ENCODE measurements at places on chromosomes 11 and 22. TPM values are rescaled to one million over a fixed set of nuclear protein-coding genes. Genes with fewer than 3 reads are reported as not detected.

Gene NXPE1
- total RNA-seq = not detected

Gene B4GAT1
- 18.1 TPM for total RNA-seq

Gene C22orf23
- not detected for total RNA-seq

Gene RIC3
- total RNA-seq = 1.4 TPM

Gene ANO1
- total RNA-seq = 1.1 TPM

Gene SLC25A45
- total RNA-seq = 12.5 TPM

Gene RELT
- 11.1 TPM for total RNA-seq

Gene OR5D18
- not detected for total RNA-seq

Gene AMPD3
- total RNA-seq = 8.5 TPM

Gene LRRC74B
- total RNA-seq = 0.06 TPM

Gene CTSD
- total RNA-seq = 379 TPM

Gene RAB38
- 1.0 TPM for total RNA-seq

Gene KRTAP5-2
- total RNA-seq = not detected

All from A549 treated with DMSO at 1 μM for 4 hours (cell line).